Smooth muscle cell of the coronary artery (primary cell): ENCODE measurements at places on chromosomes 2 and 18. TPM values are rescaled to one million over a fixed set of nuclear protein-coding genes. Genes with fewer than 3 reads are reported as not detected.

The THUMPD2 gene
- 3.4 and 8.3 TPM in 2 replicates for total RNA-seq

The SLC9A4 gene
- total RNA-seq, result not detected in 2 replicates

The ZSWIM2 gene
- total RNA-seq, result not detected in 2 replicates

The RAMP1 gene
- 0.83 and 1.6 TPM in 2 replicates for total RNA-seq

The REEP1 gene
- under 0.01 TPM in 1 of 2 replicates, not detected in the other for total RNA-seq

The STARD6 gene
- total RNA-seq, result 0.15 TPM in 1 of 2 replicates, not detected in the other

The CNNM3 gene
- total RNA-seq, result 4.0 and 7.5 TPM in 2 replicates

The SLC39A10 gene
- 41.7 and 53.8 TPM in 2 replicates for total RNA-seq

The CTNNA2 gene
- total RNA-seq, result under 0.01 TPM in 1 of 2 replicates, not detected in the other

The ANKRD62 gene
- not detected in 2 replicates for total RNA-seq
